Activated T-helper 9 cell treated with anti-CD3 and anti-CD28 coated beads, Interleukin-2, amount 50 U/mL, for 16 hours (primary cell): ENCODE measurements at places on chromosomes 3 and 15.

DNA sequence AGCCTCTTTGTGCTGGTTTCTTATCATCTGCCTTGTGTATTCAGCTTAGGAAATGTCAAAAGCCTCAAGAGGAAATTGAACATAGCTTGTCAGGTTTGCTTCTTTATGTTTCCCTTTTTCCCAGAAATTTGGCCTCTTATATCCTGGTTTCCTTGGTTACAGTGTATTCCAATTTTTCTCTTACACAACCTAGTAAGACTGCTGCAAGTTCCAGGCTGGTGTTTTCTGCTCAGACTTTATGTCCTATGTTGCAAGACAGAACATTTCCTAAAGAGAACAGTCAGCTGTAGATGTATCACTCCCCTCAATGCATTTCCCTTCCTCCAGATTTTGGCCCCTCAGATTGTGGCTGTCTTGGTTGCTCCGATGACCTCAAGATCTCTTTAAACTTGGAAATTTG lies 102.5 kb downstream of the SH3GL3 start:
- DNase-seq, result no peak

DNA sequence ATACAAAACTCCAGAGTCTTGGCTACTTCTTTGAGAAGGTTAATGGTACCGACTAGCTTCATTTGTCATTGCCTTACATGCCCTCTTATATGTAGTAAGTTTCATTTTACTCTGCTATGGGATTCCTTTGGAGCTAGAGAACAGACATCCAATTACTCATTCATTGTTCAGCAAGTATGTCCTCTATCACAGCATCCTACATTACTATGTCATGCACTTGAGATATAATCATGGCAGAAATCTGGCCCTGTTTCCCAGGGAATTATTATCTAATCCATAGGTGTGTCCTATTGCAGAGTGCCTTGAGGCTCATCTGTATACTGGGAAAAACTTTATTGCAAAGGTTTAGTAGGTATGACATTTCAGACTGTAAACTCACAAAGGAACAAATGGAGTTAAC lies 333.1 kb upstream of the NECTIN3 start:
- DNase-seq, result no peak

GRCh38 chr3:10374311-10374710 lies 53.4 kb upstream of the SEC13 start:
- DNase-seq, result no peak

GRCh38 chr3:195769551-195769950 lies 42.2 kb downstream of the MUC4 start:
- no peak for DNase-seq

GRCh38 chr3:60291115-60291514 lies 960.1 kb downstream of the FHIT start:
- no peak for DNase-seq

GRCh38 chr3:13011573-13012220 lies 61.5 kb downstream of the IQSEC1 start:
- DNase-seq, result peak; percentile 74

DNA sequence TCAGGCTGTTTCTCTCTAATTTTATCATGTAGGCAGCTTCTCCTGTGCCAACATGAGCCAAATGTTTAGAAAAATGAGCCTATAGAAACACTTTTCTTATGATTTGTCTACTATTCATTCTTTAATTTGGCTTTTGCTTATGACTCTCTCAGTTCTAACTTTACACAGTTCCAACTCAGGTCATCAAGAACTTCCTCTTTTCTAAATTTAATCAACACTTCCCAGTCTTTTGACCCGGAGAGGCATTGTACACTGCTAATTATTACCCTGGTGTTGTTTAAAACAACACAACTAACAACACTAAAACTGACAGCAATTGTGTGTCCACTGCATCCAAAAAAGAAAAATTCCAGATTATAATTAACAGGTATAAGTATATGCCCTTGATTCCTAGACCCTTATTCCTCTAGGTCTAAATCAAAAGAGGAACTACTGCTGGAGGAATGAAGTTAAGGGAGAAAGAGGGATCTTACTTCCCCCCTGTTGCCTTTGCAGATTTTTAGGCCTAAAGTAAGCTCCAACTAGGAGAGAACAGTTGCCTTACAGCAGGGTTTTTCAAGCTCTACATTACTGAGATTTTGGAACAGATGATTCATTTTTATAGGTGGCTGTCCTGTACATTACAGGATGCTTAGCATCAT lies 332.2 kb upstream of the GOLIM4 start:
- no peak for DNase-seq

DNA sequence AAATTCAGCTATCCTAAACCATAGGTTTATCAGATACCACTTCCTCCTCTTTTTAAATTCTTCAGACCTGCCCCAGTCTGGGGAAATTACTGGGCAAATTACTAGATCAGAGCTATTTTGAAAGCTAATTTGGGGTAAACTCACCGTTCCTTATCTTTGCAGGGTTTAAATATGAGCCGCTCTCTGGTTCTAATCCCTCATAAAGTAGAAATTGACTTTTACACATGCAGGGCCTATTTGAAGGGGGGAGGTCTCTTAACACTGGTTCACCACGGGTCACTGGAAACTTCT lies 11.0 kb upstream of the MEIS2 start:
- DNase-seq, result no peak

DNA sequence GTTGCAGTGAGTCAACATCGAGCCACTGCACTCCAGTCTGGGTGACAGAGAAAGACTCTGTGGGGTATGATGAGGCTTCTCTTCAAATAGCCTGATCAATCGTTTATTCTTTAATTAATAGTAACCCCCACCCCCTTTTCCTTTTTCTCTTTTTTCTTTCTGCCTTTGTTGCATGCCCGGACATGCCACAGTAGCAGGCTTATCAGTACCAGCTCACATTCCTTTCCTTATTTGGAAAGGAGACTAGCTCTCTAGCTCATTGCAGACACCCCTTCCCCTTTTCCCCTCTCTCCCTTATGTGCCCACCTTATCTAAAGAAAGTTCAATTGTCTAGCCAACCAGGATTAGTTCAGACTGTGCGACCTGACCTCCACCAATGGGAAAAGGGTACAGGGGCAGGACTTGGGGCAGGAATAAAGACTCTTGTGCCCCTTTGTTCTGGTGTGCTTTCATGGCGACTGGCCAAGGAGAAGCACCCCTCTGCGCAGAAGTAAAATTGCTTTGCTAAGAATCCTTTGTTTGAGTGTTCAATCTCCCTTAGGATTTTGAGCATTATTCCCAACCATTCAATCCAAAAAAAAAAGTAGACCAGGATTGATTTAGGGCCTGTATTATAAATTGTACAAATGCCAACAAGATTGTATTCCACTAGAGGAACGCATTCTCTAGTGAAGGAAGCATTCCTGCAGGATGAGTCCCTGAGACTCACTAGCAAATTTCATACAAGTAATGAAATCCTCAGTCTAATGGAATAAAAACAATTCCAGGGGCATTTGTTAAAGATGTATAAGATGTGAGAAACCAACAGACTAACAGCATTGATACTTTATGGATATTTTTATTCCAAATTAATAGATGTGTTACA lies 95.8 kb upstream of the SNRPN start:
- DNase-seq, result no peak

GRCh38 chr3:62538691-62539356 lies 165.5 kb upstream of the FEZF2 start:
- no peak for DNase-seq

DNA sequence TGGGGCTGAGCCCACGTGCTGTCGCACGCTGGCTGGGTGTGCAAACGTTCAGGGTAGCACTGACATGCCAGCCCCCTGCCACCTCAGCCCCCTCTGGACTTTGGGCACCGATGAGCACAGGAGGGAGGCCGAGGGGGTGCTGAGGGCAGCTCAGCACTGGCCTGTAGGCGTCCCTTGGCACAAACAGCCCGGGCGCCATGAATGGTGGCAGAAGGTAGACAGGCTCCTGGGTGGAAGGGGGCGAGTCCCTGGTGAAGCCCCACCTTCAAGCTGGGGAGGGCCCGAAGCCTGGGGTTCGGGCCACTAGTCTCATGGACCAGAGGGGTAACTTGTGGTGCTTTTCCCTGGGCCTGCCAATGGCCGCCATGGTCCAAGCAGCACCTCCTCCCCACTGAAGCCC lies 70.7 kb downstream of the GLB1 start:
- no peak for DNase-seq

DNA sequence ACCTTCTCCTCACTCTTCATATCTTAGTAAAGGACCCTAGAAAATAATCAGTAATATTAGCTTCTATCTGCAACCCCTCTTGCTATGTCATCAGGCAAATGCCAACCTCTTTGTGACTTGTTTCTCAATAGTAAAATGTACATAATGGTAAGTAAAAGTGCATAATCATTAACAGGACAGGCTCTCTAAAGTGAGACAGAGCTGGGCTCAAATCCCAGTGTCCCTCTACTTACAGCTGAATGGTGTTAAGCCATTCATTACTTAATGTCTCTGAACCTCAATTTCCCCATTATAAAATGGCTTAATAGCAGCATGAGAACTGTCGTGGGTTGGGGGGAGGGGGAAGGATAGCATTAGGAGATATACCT lies 62.6 kb upstream of the ATP11B start:
- no peak for DNase-seq

DNA sequence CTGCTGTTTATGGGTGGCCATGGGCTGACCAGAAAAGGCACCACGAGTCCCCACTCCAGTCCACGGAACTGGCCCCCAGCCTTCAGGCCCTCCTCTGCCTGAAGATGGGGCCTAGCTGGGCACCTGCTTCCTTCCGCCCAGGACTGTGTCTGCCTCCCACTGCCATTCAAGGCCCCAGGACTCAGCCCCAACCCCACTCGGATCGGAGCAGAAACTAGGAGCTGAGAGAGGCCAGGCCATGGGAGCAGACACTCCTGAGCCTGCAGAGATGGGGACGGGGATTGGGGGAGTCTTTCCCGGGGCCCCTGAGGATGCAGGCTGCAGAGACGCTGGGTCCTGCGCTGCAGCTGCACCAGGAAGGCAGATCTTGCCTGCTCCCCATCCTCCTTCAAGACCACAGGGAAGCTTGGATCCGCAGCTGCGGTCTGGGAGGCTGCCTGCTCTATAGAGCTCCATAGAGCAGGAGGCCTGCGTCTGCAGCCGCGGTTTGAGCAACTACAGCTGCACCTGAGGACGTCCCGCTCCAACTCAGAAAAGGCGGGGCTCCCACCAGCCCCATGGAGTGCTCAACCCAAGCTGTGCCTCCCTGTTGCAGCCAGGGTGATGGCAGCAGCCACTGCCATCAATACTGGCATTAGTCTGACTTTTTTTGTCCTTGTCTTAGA lies 383.9 kb upstream of the TMCO5A start:
- no peak for DNase-seq

DNA sequence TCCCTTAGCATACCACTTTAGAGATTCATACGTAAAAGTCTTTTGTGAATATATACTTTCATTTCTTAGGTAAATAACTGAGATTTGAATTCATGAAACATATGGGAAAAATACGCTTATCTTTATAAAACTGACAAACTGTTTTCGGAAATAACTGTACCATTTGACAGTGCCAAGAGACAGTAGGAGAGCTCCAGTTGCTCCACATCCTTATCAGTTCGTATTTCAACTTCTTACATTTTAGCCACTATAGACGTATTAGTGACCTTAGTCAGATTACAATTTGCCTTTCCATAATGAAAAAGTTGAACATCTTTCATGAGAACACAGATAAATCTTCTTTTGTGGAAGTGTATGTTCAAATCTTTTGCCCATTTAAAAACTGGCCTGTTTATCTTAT lies 133.5 kb downstream of the NR2E3 start:
- no peak for DNase-seq

GRCh38 chr3:59313365-59313764 lies 263.5 kb upstream of the CFAP20DC start:
- peak; percentile 5 for DNase-seq

DNA sequence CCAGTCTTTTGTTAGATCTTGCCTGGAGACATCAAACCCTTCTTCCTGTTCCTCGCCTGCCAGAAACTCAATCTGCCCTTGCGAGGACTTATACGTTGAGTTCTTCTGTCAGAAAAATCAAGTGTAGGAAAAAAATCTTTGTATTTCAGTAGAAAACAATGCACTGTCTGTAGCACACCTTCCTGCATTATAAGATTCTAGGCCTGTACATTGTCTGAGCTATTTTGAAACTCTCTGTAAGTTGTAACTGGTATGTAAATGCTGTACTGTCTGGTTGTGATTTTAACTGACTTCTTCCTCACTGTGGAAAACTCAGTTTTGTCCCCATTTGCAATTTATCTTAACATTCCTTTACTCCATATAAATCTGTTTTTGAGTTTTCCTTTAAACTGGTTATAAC lies 17.7 kb upstream of the XIRP1 start:
- DNase-seq, result no peak

DNA sequence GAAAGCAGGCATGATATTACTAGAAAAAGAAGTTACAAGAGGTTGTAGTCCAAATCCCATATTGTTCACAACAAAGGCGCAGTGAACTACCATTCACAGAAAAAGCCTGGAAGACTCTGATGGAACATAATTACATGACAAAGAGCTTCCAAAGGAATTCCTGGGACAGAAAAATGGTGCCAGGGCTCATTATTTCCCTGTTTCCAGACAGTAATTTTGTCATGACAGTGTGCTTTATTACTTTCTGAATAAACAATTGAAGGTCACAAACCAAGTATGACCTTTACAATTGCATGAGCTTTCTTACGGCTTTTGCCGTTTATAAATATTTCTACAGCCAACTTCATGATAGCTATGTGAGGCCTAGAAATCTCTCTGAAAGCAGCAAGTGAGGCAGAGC lies 61.0 kb downstream of the CYFIP1 start:
- DNase-seq, result no peak

- DNase-seq, result no peak
These were observed 1.4 kb upstream of the WNT5A start for GRCh38 chr3:55488398-55489055.

DNA sequence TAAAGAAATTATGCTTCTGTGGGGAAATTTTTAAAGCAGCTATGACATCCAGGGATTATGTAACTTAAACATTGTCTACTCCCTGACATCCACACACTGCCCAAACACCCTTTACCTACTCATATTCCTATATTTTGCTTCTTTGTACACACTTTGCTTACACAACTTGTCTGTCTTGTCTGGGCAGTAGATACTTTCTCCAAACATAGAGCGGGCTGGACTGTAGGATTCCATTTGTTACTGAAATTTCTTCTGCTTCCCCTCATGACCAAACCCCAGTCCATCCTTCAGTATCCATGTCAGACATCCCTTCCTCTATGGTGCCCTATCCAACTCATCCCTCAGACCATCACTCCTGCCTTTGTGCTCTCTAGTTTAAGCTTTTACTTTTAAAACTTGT lies 19.9 kb downstream of the NCEH1 start:
- no peak for DNase-seq
